ENCODE measurements at places on chromosomes 1 and 21.

DNA sequence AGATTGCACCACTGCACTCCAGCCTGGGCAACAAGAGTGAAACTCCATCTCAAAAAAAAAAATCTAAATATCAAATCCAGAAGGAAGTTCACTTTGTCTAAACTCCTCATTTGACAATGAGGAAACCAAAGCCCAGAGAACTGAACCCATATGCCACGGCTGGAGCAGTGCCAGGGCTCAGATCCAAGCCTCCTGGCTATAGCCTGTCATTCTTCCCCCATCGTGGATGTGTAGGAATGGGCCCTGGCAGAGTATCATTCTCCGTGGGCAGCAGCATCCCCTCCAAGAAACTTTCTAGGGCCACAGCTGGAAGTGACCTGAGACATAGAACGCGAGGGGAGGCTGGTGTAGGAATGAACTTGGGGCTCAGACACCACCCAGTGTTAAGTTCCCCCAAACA lies 47.2 kb downstream of the CAPN9 start:
- DNase-seq: no peak

- no peak for DNase-seq
These were observed 47.7 kb upstream of the RHOU start for GRCh38 chr1:228687587-228687986.

GRCh38 chr21:37208056-37208721 lies 58.9 kb downstream of the VPS26C start:
- no peak for DNase-seq

DNA sequence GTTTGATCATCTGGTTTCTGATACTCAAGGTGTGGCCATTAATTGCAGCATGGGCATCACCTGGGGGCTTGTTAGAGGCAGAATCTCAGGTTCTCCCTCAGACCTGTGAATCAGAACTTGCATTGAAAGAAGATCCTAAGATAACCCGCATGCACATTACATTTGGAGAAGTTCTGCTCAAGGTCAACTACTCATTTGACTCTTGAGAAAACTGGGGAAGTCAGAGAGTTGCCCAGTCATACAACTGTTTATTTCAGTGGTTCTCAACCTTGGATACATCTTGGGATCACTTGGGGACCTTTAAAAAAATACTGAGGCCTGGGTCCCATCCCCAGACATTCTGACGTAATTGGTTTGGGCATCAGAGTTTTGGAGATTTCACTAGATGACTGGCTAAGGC lies 30.5 kb downstream of the CAMTA1 start:
- no peak for DNase-seq

GRCh38 chr1:79131626-79132025 lies 125.1 kb upstream of the ADGRL4 start:
- DNase-seq: no peak

- no peak for DNase-seq
These were observed 423.9 kb downstream of the DSCAM start for GRCh38 chr21:40422896-40423635.

- no peak for DNase-seq
These were observed 13.3 kb downstream of the ETV3 start for GRCh38 chr1:157124855-157125254.

GRCh38 chr1:89464008-89464407 lies 60.6 kb upstream of the LRRC8B start:
- DNase-seq: no peak

DNA sequence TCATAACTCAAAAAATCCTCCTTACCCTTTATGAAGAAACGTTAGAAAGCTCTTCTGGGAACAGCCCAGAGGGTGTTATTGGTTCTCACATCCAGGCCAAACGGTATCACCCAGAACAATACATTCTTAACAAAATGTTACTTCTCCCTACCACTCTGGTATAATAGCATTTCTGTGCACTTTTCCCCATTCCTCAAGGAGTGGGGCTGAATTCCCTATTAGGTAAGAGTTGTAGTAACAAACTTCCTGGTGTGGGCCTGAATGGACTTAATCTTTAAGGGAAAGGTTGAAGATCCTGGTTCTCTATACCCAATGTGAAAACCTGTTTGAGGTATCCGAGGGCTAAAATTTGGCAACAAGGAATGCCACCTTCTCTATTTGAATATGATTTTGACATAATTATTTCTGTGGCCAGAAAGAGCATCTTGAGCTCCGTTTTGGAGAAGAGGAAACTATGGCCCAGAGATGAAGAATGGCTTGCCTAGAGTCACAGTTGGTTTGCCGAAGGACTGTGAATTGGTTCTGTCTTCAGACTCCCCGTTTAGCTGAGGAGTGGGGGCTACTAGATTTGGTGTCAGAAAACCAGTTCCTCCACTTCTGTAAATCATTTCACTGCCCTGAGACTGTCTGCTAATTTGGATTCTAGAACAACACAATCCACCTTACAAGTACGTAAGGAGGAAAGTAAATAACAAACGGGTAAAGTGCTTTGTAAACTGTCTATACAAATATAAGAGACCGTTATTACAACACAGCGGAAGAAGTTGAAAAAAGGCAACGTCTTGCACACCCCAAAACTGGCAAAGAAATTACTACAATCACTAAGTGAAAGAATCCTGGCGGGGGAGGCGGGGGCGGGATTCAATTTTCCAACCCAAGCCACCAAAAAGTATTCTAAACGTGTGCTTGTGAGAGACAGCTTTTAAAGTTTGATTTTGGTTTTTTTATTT lies 2.3 kb downstream of the ANP32E start:
- no peak for DNase-seq

DNA sequence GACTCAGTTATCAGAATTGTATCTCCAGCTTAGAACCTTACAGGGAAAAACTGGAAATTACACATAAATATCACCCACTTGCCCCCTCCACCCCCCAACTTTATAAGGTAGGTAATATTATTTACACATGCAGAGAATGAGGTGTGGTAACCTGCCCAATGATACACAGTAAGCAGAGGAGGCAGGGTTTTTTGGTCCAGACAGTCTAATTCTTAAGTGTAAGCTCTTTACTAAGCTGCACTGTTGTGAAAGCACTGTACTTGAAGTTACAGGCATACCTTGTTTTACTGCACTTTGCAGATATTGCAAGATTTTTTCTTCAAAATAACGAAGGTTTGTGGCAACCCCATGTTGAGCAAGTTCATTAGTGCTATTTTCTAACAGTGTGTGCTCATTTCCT lies 24.8 kb upstream of the MYOCOS start:
- DNase-seq: no peak
